NCI-H226 (cell line): ENCODE measurements at places on chromosomes 16 and 17.
A peak's percentile ranks its signal among the peaks of the same experiment; 100 is the strongest.

DNA sequence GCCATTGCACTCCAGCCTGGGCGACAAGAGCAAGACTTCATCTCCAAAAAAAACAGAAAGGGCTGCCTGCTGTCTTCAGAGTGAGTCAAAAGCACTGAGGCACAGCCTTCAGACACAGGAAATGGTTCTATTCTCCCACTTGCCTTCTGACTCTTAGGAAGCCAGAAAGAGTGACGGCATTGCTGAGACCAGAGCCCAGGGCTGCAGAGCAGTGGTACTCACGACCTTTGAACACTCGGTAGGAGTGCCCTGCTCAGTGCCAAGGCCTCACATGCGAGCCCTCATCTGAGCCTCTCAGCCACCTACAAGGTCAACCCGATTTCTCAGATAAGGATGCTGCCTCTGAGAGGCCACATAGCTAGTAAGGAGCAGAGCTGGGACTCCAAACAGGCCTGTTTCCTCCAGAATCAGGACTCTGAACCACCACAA lies 3.5 kb upstream of the ITGAE start:
- DNase-seq: peak; percentile 22

DNA sequence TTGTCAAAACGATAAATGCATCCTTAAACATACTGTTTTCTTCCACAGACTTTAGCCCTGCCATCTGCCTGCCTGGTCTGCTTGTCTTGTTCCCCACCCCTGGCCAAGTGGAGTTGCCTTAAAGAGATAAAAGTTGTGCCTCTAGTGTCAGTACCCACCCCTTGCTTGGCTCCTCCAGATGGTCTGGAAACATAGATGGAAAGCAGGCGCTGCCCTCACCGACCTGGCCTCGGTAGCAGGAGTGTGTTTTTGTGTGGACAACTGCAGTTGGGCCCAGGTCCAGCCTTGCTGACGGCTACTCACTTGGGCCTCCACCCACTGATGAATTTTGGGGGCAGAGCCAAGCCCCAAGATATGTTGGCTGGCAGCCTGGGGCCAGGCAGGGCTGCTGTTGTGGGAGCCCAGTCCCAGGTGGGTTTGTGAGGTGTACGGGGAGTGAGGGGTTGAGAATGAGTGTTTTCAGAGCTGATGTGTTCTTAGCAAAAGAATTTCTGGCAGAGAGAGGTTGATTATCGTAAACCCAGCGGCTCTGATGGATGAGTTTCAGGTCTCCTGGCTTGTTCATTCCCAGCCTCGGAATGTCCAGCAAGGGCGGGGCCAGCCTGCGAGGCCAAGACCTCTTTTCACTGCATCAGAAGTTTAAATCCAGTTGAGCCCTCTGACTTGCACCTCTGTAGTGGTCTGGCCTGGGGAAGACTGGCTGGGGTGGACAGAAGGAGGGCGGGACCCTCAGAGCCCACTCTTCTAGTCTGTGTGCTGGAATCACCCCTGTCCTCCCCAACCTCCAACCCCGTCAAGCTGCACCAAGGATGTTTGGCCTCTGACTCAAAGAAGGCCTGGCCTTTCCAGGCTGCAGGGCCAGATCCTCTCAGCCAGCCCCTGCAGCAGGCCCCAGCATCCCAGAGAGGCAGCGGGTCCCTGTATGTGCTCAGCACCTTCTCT lies 179.7 kb downstream of the RAB11FIP4 start:
- peak; percentile 99 for DNase-seq

DNA sequence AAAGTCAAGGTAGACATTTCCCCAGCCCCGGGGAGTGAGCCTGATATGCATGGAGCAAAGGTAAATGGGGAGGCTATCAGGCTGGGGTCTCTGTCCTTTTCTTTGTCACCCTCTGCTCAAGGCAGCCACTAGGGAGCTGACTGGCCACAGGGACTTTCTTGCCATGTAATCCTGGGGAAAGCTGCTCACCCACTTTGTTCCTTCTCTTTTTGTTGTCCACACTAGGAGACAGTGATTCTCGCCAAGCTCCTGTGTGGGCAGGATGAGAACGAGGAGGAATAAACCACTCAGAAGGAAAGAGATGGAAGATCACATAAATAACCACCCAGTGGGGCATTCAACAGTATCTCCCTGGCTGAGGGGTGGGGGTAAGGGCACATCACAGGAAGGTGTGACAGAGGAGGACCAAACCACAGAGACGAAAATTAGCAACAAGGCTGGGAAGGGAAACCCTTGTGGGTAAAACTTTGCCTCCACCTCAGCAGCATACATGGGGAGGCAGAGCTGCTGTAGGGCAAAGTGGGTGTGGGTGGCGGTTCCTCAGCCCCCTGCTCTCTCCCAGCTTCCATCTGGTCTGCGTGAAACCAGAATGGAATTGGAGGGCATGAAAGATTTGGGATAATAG lies 26.2 kb upstream of the CCL1 start:
- no peak for DNase-seq

GRCh38 chr17:12522743-12523183 lies 142.9 kb upstream of the MYOCD start:
- peak; percentile 15 for DNase-seq

DNA sequence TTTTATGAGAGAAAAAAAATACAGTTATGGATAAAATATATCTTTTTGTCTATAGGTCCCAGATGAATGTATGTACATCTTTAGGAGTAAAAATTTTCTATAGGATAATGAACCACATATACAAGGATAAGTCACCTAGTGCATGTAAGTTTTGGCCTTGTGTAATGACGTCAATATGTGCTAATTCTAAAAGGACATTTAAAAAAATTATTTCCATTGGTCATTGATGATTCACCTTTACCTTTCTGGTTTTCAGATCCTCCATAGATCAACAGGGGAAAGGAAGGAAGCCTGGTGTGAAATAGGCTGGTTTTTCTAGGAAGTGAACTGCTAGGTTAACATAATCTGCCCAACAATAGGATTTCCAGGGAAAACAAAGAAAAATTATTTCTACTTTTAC lies 684.3 kb upstream of the SOX9 start:
- DNase-seq: no peak

GRCh38 chr16:31138621-31139578 lies 3.4 kb upstream of the PRSS8 start:
- peak; percentile 88 for DNase-seq

- no peak for DNase-seq
Measured at GRCh38 chr16:88591577-88592021, 21.4 kb downstream of the ZC3H18 start.

DNA sequence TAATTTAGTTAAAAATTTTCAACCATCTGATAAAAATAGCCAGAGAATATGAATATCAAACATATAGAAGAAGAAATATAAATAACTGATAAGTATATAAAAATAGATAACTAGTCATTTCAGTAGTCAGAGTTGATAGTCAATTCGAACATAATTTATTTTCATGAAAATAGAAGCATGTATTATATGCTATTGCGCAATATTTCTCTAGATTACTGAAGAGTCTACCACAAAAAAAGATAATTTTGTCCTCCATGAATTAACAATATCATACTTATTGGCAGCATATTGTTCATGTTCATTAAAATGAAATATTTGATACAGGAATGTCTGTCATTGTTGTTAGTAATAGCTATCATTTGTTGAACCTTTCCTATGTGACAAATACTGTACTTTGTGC lies 376.2 kb upstream of the TOM1L1 start:
- DNase-seq: no peak

DNA sequence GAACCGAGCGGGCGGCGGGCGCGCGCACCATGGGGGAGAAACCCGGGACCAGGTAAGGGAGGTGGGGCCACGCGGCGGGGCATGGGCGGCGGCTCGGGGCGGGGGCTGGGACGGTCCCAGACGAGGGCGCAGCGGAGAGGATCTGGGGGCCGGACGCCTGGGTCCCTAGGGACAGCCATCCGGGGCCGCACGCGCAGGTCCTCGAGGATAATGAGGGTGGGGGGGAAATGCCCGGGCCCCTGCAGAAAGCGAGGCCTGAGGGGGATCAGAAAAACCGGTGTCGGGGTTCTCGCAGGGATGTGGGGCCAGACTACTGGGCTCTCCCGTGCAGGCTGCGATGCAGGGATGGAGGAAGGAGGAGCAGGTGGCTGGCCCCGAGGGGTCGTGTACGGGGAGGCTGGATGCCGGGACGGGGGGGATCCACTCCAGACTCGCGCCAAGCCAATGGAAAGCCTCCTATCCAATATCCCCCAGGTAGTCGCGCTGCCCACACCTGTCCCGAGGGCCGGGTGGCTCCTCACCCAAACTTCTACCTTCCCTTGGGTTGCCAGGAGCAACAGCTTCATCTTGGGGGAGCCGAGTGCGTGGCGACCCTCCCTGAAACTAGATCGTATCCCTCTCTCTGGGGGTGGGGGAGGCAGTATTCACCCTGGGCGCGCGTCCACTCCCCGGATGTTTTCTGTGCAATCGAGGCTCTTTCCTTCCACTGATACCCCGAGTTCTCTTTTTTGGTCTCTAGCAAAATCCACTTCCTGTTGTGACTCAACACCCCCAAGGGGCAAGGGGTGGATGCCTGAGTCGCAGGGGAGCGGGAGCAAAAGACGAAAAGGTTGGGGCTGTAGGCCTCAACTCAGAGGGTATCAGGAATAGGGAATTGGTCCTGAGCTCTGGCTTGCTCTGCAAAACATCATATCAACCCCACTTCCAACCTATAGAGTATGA lies 532 bp downstream of the ARRB2 start:
- DNase-seq: no peak

GRCh38 chr16:27980076-27980775 lies 83.3 kb downstream of the GSG1L start:
- no peak for DNase-seq

DNA sequence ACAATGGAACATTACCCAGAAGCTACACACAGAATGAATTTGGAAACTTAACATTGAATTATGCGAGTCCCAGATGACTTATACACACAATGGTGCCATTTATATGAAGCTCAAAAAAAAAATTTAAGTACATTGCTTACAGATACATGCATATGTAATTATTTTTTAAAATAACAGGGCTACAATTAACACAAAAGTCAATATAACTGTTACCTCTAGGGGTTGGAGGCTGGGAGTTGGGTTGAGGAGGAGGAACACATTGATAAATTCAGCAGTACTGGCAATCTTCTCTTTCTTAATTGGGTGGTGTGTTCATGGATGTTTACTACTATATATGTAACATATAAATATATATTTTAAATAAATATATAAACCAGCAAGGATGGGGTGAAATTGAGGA lies 1.1 kb downstream of the ZNF23 start:
- no peak for DNase-seq

DNA sequence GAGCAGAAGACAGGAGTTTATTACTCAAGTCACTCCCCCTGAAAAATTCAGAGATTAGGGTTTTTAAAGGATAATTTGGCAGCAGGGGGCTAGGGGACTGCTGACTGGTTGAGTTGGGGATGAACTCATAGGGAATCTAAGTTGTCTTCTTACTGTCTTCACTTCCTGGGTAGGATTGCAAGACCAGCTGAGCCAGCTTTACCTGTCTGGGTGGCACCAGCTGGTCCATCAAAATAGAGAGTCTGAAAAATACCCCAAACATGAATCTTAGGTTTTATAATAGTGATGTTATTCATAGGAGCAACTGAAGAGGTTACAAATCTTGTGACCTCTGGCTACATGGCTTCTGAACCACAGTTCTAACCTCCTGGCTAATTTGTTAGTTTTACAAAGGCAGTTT lies 157.9 kb downstream of the PPM1E start:
- no peak for DNase-seq

- DNase-seq: no peak
Measured at GRCh38 chr16:14244196-14245010, 173.3 kb downstream of the MRTFB start.

- no peak for DNase-seq
Measured at GRCh38 chr17:2796164-2797125, at the start of gene RAP1GAP2. Gene RAP1GAP2 (plus strand): TSS chr17:2796438. CDS start chr17:2796528, 90 bp downstream.

- DNase-seq: no peak
Measured at GRCh38 chr16:2150418-2151187, 2.2 kb downstream of the RAB26 start.

GRCh38 chr17:45828171-45828570 lies 16.5 kb upstream of the SPPL2C start:
- DNase-seq: no peak

GRCh38 chr16:83513008-83513755 lies 294.6 kb upstream of the HSBP1 start:
- no peak for DNase-seq

DNA sequence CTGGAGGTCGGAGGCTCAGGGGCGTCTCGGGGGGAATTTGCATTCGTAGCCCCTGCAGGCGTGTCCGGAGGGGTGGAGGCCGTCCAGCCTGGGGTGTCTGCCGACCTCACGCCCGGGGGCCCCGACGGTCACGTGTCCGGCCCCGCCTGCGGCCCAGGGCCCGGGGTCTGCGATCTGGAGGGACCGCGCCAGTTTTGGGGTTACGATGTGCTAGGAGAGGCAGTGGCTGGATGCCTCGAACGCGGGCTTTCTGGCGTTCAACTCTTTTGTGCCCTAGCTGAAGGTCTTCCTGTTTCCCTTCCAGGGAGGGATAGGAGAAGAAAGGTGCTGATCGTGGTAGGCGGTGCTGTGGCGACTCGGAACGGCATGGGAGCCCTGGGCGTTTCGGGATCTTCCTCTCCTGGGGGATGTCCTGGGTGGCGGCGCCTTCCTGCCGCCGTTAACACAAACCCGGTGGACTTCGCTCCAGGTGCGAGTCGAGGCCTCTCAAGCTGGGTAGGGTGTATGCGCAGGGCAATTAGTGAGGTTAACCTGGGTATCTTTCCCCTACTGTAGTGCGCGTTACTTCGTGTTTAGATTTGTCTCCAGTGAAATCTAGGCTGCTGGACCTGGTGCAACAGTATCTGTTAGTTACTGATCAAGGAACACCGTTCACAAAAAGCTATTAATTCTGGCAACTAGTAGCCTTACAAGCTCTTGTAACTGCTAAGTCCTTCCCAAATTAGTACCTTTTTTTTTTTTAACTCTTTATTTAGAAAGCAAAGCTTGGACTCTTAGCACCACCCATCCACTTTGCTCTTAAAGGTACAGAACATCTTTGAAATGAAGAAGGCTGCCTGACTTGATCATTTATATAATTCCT lies 1.3 kb downstream of the AKAP1 start:
- DNase-seq: peak; percentile 36

GRCh38 chr17:44354582-44355561 lies 8.8 kb downstream of the FAM171A2 start:
- DNase-seq: no peak

- DNase-seq: no peak
Measured at GRCh38 chr16:12584488-12585233, 219.0 kb downstream of the CPPED1 start.

- DNase-seq: no peak
Measured at GRCh38 chr16:66277311-66278070, 89.0 kb upstream of the CDH5 start.
